Substantia nigra (tissue), 51 donors: ENCODE measurements at places on chromosomes 2 and 18.

DNA sequence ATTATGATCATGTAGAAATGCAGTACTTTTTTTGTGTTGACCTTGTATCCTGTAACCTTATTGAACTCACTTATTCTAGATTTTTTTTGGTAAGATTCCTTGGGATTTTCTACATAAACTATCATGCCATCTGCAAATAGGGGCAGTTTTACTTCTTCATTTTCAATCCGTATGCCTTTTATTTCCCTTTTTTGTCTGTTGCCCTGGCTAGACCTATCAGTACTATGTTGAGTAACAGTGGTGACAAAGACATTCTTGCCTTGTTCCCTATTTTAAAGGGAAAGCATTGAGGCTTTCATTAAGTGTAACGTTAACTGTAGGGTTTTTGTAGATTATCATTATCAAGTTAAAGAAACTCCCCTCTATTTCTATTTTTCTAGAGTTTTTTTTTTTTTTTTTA, 92.3 kb downstream of the LYPD1 start:
- no peak for DNase-seq

DNA sequence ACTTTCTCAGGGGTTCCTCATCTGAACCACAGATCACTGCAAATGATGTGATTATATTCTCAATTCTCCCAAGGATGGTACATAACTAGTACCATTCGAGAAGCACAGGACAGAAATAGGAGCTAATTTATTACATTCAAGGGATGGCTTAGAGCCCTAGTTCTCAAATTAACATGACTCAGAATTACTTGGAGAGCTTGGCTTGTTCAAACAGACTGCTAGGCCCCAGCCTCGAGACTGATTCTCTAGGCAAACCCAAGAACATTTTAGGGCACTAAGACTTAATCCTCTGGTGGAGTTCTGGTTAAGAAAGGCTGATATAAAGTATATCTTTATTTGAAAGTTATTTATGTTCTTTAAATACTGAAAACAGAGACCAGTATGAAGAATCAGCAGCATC, 35.8 kb downstream of the HIBCH start:
- DNase-seq = no peak

GRCh38 chr2:231263118-231263831, 64.8 kb downstream of the ARMC9 start:
- DNase-seq = no peak

DNA sequence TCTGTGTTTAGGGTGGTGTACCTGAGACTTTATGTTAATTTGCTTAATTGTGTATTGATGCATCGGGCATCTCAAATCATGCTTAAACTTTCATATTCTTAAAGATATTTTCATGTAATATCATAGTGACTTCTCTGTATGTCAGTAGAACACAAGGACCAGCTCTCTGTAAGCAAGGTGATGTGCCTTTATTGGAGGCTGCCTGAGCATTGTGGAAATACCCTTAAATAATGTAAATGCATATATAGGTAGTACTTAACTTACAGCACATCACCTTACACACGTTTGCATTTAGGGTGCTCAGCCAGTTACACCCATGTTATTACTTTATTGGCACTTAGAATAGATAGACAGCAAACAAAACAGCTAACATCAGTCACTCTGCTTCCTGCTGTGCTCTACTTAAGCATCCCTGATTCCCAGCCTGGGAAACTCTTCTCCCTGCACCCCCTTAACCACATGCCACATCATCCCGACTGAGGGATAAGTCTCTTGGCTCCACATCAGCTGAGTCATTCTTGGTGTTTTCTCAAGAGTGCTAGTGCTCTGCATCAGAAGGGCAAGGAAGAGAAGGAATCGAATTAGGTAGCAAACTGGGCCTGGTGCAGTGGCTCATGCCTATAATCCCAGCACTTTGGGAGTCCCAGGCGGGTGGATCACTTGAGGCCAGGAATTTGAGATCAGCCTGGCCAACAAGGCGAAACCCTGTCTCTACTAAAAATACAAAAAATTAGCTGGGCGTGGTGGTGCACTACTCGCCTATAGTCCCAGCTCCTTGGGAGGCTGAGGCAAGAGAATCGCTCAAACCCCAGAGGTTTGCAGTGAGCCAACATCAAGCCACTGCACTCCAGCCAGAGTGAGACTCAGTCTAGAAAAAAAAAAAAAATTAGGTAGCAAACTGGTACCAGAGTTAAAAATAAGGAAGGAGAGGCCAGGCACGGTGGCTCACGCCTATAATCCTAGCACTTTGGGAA, 108.7 kb downstream of the MAP3K20 start:
- DNase-seq = no peak

GRCh38 chr18:24659827-24660720, 199.6 kb downstream of the HRH4 start:
- no peak for DNase-seq

- no peak for DNase-seq
These were observed 141.8 kb upstream of the CTNNA2 start for GRCh38 chr2:79370976-79371538.

DNA sequence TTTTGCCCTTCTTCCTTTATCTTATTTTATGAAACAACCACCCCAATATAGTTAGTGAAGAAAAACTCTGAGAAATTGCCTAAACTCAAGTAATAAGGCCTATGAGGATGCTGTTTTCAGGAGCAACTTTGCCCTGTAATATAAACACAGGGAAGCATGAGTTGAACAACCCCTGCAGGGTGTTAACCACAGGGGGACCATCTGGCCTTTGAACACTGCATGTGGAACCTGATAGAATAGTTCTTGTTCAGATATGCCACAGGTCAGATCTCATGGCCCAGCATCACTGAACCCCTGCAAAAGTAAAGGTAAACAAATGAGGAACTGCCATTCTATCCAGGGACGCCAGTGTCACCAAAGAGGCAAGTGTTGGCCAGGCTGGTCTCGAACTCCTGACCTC, 82.6 kb downstream of the MAPK4 start:
- DNase-seq = no peak

GRCh38 chr2:215881582-215881981, 131.8 kb downstream of the MREG start:
- no peak for DNase-seq

- DNase-seq = peak; percentile 28
These were observed 54.8 kb upstream of the CREB1 start for GRCh38 chr2:207474863-207475485.

- no peak for DNase-seq
These were observed 5.5 kb downstream of the ZNF396 start for GRCh38 chr18:35371412-35372195.

DNA sequence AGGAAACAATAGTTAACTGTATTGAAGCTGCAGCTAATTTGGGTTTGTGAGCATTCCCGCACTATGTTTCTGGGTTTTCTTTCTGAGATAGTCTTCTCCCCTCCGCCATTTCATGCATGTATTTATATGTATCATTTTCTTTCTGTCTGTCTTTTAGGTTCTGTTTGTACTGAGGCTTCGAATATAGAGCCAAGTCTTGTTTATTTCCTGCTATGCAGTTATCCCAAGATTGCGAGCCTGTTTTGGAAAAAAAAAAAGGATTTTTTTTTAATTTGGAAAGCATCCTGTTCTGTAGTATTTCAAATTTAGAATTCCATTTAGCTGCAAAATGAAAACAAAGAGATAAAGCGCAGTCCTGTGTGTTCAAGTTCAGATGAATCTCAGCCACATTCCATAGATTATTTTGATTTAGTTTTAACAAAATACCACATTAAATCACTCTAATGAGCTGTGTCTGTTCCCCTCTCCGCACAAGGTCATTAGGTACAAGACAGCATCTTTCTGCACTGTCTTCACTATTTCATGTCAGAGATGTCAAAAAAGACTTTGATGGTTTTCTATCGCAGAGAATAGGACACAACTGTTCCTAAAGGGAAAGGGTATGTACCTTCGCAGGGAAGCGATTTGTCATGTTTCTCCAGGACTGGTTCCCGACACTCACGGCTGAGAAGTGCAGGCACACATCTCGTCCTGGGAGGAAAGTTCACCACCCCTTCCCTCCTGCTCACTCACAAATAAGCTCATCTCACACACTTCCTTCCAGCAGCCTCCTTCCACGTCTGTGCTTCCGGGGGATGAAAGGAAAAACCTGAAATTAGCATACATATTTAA, 443.4 kb downstream of the ZNF516 start:
- DNase-seq = no peak

DNA sequence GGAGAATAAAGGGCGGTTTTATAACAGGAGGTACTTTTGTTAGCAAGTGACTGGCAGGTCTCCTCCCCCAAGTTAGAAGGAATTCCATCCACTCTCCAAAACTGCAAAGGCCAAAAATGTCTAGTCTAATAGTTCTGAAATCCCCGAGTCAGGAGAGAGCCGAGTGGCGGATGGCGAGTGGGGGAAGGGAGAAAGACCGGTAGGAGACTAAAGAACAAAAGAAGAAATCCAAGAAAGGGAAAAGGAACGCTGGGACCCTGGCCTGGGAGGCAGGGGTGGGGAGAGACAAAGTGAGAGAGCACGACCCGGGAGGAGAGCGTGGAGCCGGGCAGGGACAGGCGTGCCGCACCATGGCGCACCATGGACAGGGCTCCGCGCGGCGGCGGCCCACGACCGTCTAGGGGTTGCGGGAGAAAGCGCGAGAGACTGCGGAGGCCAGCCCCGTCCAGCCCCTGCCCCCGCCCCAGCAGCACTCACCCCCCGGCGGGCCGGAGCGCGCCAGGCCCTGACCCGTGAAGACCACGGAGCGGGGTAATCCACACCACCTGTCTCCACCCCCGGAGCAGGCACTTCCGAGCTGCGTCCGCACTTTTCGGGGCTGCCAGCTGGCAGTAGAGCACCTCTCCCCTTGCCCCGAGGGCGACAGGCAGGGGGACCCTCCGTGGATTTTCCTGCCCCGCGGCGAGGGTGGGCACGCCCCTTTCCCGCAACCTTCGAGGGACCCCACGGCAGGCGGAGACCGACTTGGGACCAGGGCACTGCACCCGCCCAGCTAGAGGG, 1.6 kb downstream of the CDH2 start:
- DNase-seq = peak; percentile 28

DNA sequence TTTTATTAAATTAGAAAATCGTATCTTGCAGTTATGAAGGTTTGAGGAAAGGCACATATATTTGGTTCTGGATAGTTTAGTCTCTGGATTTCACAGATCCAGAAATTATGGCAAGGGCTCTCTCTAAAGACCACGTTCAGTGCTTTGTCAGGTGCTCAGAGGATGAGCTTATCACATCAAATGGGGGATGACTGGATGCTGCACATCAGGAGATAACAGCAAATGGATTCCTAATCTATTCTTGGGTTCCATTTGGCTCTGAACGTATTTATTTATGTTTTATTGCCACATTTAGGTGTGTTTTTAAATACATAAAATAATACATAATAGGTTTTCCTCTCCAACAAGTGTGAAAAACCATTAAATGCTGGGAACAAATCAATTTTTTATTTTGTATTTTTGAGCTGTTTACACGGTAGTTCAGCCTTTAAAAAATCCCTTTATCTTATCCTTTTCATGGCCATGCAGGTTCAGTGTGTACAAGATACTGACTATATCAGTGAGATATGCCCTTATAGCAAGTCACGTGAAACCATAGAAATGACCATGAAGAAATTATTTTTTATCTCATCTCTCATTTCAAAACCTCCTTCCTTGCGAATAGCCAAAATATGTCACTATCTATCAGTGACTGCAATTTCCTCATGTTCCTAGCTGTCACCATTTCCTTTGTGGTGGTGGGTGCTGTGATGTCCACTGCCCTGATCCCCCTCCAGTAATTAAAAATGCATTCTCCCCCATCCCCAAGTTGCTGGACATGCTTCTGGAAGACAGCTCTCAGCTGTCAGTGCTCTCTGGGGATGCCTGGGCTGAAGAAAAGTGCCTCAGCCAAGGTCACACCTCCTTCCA, 25.9 kb upstream of the CXCR4 start:
- no peak for DNase-seq

DNA sequence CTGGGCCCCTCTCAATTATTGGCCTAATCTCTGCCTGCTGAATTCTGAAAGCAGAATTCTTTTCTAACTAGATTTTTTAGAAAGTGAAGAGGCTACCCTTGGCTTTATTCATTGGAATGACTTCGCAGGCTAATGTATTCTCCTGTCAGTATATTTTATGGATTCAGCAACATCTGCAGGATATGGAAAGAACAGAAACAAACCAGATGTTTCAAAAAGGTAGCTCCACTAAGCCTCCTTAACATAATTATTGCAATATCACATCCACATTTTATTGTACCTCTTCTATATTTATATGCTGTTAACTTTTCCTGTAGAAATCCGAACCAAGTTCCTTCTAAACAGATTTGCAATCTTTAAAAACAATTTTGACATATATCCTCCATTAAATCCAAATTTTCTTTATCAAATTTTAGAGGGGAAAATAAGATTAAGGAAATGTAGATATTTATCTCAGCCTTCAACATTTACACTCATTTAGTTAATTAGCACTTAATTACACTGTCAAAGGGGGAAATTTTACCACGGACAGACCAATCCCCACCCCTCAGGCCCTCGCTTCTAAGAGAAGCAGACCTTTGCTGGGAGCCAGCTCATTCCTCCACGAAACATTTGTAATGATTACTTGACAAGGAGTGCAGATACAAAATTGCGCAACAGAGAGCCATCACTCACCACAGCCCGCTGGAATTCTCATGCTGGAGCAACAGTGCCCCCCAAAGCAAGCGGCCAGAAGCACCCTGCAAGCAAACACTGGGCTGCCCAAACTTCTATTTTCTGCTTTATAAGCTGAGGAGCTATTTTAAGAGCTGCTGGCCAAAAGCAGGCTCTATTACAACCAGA, 253.4 kb downstream of the ETAA1 start:
- DNase-seq = no peak

- DNase-seq = no peak
These were observed 57.3 kb upstream of the RND3 start for GRCh38 chr2:150544731-150545130.

- no peak for DNase-seq
These were observed 122.6 kb upstream of the CTDP1 start for GRCh38 chr18:79556829-79557585.

- no peak for DNase-seq
These were observed 1160.5 kb upstream of the NXPH2 start for GRCh38 chr2:139940686-139941085.

DNA sequence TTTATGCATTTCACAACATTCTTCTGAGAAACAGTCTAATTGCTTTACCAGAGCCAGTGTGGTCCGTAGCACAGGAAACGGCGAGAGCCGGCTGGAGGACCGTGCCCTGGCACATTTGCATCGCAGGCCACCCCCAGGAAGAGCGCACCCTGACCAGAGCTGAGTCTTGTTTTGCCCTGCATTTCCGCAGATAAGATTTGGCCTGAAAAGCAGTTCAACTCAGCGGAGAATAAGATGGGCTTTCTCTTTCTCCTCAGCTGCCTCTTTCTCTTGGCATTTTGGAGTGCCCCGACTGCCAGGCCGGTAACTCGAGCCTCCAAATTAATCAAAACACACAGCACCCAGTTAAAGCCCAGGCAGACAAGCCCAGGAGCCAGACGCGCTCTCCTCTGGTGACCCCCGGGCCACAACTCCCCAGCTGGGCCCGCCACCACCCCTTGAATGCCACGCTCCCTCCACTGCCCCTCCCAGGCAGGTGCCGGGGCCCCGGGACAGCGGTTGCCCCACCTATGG, 464 bp downstream of the COL4A4 start:
- no peak for DNase-seq
